ENCODE measurements at places on chromosomes 5 and 9. TPM values are rescaled to one million over a fixed set of nuclear protein-coding genes. Genes with fewer than 3 reads are reported as not detected.

The SOX30 gene
- polyA plus RNA-seq, result not detected

The ZNF484 gene
- polyA plus RNA-seq, result 1.9 TPM

The PFN3 gene
- polyA plus RNA-seq, result not detected

The PRDM9 gene
- not detected for polyA plus RNA-seq

The HSD17B3 gene
- 2.0 TPM for polyA plus RNA-seq

The EMB gene
- 2.2 TPM for polyA plus RNA-seq

The LCN12 gene
- polyA plus RNA-seq, result 35.5 TPM

The PAX5 gene
- polyA plus RNA-seq, result not detected

The GRM6 gene
- polyA plus RNA-seq, result not detected

The ZNF189 gene
- 13.1 TPM for polyA plus RNA-seq

The AHRR gene
- polyA plus RNA-seq, result 0.71 TPM

The ROPN1L gene
- polyA plus RNA-seq, result 1.4 TPM

The PRR16 gene
- polyA plus RNA-seq, result 2.4 TPM

All from kidney (tissue), 22 donors.